Astrocyte of the hippocampus (primary cell): ENCODE measurements at places on chromosomes 6 and 20.

- no peak for DNase-seq
Observed at GRCh38 chr20:58097943-58098342, 130.5 kb downstream of the ANKRD60 start.

- peak; percentile 65 for DNase-seq
Observed at GRCh38 chr20:20824924-20825584, 112.6 kb upstream of the RALGAPA2 start.

DNA sequence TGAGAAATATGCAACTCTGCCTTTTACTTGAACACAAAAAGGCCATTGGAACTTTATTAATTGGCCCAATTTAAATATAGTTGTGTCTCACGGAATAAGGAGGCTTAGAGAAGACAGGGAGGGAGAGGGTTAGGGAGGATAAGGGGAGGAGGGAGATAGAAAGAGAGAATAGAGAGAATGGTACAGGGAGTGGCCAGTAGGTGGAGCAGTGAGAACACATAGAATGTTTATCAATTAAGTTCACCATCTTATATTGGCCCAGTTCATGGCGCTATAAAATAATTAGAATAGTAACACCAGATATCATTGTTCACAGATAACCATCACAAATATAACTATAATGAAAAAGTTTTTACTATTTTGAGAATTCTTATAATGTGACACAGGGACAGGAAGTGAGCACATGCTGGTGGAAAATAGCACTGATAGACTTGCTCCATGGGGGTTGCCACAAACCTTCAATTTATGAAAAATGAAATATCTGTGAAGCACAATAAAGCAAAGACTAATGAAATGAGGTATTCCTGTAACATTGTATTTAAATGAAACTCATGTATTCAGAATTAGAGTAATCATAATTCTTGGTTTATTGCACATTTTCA lies 374.1 kb upstream of the MANEA start:
- DNase-seq = peak; percentile 43

- DNase-seq = no peak
Observed at GRCh38 chr20:8190043-8190880, 58.2 kb downstream of the PLCB1 start.

GRCh38 chr6:74114428-74114827 lies 418.4 kb downstream of the CD109 start:
- no peak for DNase-seq

DNA sequence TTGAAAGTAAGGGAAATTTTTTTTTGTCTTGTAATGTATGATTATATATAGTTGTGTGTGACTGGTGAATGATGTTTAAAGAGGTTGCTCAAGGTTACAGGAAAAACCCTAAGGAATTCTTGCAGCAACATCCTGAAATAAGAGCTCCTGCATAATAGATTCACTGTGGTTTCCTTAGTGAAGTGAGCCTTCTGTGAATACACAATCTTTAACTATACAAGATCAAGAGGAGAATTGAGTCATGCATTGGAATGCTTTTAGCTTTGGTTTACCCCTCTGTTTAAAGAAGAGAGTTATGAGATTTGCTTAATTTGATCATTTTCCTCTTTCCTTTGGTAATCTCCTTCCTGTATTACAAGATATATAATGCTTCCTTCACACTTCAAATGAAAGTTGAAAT lies 141.6 kb upstream of the EYA4 start:
- DNase-seq = peak; percentile 84

GRCh38 chr6:160360955-160361354 lies 12.8 kb downstream of the SLC22A3 start:
- no peak for DNase-seq

DNA sequence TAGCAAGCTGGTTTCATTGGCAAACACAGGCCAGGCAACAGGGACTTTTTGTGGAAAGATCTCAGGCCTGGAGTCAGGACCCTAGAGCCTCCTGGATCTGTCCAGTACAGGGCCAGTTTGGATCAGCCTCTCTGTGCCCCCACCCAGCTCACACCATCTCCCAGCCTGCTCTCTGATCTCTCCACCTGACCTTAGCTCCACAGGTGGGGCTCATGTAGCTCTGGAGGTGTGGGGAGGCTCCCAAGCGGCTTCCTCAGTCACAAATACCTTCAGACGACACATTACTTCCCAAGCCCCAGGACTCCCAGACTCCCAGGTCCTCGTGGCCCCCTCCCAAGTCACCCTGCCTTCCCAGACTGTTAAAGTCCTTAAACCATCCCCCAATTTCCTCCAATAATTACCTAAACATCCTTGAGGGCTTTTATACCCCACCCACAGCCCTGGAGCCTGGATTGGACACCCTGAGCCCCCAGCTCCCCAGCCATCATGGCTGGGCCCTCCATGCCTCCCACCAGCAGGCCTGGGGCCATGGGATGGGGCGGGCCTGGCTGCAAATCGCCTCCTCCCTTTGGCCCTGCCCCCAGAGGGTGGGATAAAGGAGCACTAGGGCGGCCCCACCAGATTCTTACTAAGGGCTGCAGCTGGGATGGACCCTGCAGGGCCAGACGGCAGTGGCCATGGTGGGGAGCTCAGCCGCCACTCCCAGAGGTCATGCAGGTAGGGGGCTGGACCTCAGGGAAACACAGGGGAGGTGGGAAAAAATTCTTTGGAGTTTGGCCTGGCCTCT lies 15.9 kb upstream of the FANCE start:
- no peak for DNase-seq

- peak; percentile 2 for DNase-seq
Observed at GRCh38 chr6:74357321-74357720, 661.3 kb downstream of the CD109 start.
